ENCODE measurements at places on chromosomes 3 and 15.

GRCh38 chr3:60417576-60417975 is 833.7 kb downstream of the FHIT start:
- no peak for DNase-seq

DNA sequence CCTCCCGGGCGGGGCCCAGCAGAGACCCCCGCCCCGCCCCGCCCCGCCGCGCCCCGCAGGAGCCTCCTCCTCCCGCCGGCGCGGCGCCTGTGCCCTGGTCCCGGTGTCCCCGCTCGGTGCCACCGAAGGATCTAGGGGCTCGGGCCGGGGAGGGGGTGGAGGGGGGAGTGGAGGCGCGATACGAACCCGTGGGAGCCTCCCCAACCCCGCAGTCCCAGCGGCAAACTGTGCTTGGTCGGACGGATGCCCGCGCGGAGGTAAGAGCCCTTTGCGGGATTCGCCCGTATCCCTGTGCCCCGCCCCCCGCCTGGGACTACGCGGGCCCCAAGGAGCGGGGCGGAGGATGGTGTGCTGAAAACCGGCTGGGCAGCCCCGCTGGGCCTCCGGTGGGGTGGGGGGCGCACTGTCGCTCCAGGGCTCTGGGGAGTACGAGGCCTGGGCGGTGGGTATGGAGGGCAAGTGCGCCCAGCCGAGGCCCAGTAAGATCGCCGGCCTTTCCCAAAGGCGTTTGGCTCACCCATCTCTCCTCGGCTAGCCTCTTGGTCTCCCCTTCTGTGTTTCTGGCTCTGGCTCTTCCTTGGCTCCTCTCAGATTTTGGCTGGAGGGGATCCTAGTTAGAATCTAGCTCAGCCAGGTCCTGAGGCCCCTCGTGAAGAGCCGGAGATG is 65.6 kb upstream of the POLG start:
- no peak for DNase-seq

GRCh38 chr15:86645925-86646500 is 566.3 kb downstream of the AGBL1 start:
- DNase-seq: no peak

GRCh38 chr3:150784747-150785125 is 21.8 kb upstream of the SIAH2 start:
- no peak for DNase-seq

GRCh38 chr15:57752436-57752835 is 45.9 kb downstream of the POLR2M start:
- DNase-seq: no peak

DNA sequence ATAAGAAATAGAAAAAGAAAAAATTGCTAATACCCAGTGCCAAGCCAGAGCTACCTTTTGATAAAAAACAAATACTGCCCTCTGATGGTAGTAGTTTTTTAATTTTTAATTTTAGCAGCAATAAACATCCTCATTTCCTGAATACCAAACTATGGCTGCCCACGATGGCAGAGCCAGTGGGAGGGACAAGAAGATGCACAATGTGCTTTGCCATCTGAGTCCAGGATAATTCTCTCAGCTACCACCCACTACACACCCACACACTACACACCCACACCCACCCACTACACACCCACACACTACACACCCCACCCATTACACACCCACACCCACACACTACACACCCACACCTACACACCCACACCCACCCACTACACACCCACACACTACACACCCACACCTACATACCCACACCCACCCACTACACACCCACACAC is 17.8 kb downstream of the CEP19 start:
- DNase-seq: no peak

GRCh38 chr3:105367063-105367405 is 325 bp downstream of the ALCAM start:
- DNase-seq: peak; percentile 37

DNA sequence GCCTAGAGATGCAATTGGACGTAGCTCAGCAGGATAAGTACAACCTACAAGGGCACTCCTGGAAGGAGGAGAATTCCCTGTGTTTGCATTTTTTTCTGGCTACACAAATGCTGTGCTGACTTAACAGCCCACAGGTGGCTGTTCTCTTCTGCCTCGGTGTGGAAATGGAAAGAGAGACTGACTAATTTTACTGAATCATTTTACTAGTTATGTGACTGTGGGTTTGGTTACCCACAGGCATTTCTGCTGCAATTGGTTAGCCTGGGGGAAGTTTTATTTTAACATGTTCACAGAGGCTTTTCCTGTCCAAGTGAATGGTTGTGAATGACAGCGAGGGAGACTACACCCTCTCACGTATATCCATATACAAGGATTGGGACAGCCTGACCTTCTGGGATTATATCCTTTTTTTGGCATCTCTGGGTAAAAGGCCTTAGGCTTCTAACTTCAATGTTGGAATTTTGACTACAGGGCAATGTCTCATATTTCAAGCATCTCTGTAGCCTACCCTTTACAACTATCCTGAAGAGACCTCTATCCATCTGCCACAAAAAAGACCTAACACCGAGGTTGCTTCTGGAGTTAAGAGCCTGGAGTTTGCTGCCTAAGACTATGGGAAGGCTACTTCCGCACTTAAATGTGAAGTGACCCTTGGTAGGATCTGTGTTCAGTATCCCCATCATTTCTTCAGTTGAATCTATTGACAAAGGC is 67.2 kb upstream of the TP63 start:
- peak; percentile 13 for DNase-seq

- DNase-seq: no peak
Measured at GRCh38 chr15:82803793-82804574, 1.9 kb downstream of the FSD2 start.

GRCh38 chr3:73746623-73747022 is 121.9 kb upstream of the PDZRN3 start:
- DNase-seq: no peak

GRCh38 chr3:197828-198491 is 1.4 kb downstream of the CHL1 start:
- no peak for DNase-seq

DNA sequence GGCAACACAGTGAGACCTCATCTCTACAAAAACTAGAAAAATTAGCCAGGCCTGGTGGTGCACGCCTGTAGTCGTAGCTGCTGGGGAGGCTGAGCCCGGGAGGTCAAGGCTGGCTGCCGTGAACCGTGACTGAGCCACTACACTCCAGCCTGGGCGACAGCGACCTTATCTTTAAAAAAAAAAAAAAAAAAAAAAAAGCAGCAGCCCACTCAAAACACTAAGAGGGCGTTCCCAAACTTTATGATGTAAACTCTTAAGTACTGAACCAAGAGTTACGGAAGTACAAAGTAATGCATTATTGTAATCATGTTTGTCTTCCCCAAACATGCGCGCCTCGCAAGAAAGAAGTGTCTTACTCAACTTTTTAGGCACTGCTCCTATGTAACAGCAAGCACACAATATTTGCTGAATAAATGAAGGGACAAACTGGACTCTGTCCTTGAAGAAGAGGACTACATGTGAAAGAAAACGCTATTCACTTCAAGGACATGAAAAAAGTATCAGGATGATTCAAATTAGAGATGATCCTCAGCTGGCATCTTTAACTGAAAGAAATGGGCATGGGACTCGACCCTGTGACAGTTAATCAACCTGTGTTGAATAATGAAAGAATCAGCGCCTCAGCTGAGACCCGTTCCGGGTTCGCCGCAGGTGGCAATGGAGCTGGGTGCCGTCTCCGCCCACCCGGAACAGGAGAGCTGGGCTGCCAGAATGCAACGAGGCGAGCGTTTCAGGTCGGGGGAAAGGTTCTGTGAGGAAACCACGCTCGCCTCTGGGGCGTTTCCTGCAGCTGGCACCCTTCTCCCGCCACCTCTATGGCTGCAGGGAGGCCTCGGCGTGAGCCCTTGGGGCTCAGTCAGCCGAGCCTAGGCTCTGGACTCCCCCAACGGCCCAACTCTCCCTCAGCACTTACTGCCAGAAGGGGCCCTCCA is 718 bp downstream of the SPG11 start:
- DNase-seq: peak; percentile 84
